Endodermal cell (in vitro differentiated cells): ENCODE measurements at places on chromosomes 7 and 10. TPM values are rescaled to one million over a fixed set of nuclear protein-coding genes. Genes with fewer than 3 reads are reported as not detected.

DNA sequence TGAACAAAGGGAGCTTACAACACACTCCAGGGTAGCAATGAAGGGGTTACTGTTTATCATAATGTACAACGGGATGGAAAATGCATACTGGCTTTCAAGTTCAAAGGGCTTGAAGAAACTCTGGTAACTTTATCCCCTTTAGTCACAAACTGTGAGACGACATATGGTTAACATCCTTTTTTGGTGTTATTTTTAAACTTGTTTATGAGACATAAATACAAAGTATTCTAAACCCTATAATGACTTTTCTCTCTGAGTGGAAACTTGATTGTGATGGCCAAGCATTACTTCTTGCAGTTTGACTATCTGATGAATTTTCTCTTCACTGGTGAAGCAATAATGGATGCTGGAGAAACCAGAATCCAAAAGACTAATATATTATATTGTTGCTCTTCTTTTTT is 62.0 kb upstream of the SEMA3A start:
- no peak for DNase-seq
- H3K4me1 ChIP-seq: no peaks in the 10 kb centered on the region
- H3K27me3 ChIP-seq: no peaks in the 10 kb centered on the region

GRCh38 chr7:110645060-110645459 is 445.9 kb upstream of the LRRN3 start:
- peaks cover 6% of the 10 kb centered on the region for H3K4me1 ChIP-seq
- H3K27ac ChIP-seq: no peak overlapping the region
- H3K27me3 ChIP-seq: no peaks in the 10 kb centered on the region
- no peaks in the 10 kb centered on the region for H3K36me3 ChIP-seq
- no peak overlapping the region for H3K4me3 ChIP-seq
- no peak for DNase-seq

DNA sequence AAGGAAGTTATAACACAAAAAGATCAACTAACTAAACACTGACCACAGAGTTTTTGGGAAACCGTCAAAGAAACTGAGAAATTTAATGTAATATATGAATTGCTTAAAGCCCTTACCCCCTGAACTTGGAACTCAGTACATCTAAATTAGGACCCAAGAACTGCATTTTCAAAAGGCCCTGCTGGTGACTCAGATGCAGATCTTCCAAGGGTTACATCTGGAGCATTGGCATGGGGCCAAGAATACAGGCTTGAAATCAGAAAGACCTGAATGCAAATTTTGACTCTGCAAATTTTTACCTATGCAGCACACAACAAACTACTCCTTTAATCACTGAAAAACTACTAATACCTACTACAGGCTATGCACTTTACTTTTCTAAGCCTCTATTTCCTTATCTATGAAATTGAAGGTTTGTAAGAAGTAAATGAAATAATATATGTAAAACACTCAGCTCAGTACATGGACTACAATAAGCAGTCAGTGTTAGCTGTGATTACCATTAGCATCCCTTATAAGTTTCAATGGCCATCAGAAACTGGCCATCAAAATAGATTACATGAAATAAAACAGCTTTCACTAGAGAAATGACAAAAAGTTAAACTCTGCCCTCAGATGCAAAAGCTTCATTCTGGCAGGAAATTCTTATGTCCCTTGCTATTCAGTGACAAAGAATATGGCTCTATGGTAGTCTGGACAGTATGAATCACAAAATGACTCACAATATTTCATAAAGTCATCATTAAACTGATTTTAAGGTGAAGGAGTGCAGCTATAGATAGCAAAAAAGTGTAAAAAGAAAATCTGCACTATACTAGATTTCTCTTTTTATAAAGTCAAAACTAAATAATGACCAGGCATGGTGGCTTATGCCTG is 43.6 kb downstream of the NSUN6 start:
- no peaks in the 10 kb centered on the region for H3K27me3 ChIP-seq
- no peak overlapping the region for H3K4me3 ChIP-seq
- H3K27ac ChIP-seq: no peak overlapping the region
- peaks cover 27% of the 10 kb centered on the region for H3K36me3 ChIP-seq
- H3K4me1 ChIP-seq: peaks cover 3% of the 10 kb centered on the region
- DNase-seq: no peak

- H3K27me3 ChIP-seq: peaks cover 6% of the 10 kb centered on the region
- H3K27ac ChIP-seq: no peak overlapping the region
- H3K36me3 ChIP-seq: no peaks in the 10 kb centered on the region
Measured at GRCh38 chr10:71964743-71965515, 734 bp downstream of the CHST3 start.

DNA sequence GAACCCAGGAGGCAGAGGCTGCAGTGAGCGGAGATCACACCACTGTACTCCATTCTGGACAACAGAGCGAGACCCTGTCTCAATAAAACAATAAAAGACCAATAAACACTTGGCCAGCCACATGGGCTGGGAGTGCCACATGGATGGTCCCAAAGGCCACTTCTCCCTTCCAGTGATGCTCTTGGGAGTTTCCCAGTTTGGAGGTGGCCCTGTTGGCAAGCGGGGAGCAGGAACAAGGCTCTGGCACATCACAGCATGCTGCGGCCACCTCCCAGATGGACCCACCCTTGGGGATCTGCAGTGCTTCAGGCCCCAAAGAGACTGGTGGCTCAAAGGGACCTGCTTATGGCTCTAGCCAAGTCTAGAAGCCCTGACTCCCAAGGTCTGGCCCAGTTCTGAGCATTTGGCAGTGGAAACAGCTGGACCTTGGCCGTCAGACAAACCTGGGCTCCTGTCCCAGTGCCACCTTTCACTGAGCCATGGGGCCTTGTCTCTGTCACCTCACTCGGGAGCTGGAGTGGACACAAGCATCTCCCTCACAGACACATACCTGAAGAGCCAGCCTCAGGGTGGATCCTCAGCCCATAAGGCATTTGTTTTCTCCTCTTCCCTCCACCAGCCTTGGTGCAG is 91.7 kb downstream of the COL13A1 start:
- H3K27me3 ChIP-seq: no peaks in the 10 kb centered on the region
- no peak overlapping the region for H3K27ac ChIP-seq
- H3K4me3 ChIP-seq: no peak overlapping the region
- DNase-seq: no peak

DNA sequence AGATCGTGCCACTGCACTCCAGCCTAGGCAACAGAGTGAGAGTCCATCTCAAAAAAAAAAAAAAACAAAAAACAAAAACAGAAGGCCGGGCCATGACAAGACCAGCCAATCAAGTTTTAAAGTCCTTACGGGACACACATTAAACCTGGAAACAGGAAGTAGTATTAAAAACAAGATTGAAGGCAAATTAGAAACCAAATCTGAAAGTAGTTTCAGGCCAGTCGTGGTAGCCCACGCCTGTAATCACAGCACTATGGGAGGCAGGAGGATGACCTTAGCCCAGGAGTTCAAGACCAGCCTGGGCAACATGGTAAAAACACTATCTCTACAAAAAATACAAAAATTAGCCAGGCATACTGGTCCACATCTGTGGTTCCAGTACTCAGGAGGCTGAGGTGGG is 18.1 kb downstream of the PSAP start:
- no peak overlapping the region for H3K27ac ChIP-seq
- H3K27me3 ChIP-seq: no peaks in the 10 kb centered on the region
- H3K4me3 ChIP-seq: no peak overlapping the region
- peaks cover 58% of the 10 kb centered on the region for H3K36me3 ChIP-seq
- no peak for DNase-seq
- peaks cover 5% of the 10 kb centered on the region for H3K4me1 ChIP-seq

- no peak overlapping the region for H3K4me3 ChIP-seq
- no peaks in the 10 kb centered on the region for H3K27me3 ChIP-seq
- no peak for DNase-seq
- H3K27ac ChIP-seq: no peak overlapping the region
- no peaks in the 10 kb centered on the region for H3K4me1 ChIP-seq
Measured at GRCh38 chr7:107917763-107918651, 27.0 kb downstream of the DLD start.

DNA sequence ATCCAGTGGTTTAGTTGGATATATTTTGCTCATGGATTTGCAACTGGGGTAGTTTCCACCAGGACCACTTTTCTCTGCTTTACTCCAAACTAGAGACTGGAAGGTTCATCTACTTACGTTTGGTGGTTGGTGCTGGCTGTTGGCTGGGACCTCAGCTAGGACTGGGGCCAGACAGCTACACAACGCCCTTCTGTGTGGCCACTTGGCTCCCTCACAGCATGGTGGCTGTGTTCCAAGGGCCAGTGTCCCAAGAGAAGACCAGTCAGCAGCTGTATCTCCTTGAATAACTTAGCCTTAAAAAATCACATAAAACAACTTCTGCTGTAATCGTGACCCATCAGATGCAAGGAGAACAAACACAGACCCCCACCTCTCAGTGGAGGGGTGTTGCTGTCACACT is 4.2 kb upstream of the KCNH2 start:
- H3K27me3 ChIP-seq: peaks cover 56% of the 10 kb centered on the region
- no peak overlapping the region for H3K27ac ChIP-seq
- no peak for DNase-seq
- no peaks in the 10 kb centered on the region for H3K36me3 ChIP-seq

- no peaks in the 10 kb centered on the region for H3K36me3 ChIP-seq
- H3K27me3 ChIP-seq: no peaks in the 10 kb centered on the region
- H3K4me3 ChIP-seq: no peak overlapping the region
- no peak overlapping the region for H3K27ac ChIP-seq
- DNase-seq: peak; percentile 10
Measured at GRCh38 chr10:47104786-47105385, 193.7 kb downstream of the PTPN20 start.

DNA sequence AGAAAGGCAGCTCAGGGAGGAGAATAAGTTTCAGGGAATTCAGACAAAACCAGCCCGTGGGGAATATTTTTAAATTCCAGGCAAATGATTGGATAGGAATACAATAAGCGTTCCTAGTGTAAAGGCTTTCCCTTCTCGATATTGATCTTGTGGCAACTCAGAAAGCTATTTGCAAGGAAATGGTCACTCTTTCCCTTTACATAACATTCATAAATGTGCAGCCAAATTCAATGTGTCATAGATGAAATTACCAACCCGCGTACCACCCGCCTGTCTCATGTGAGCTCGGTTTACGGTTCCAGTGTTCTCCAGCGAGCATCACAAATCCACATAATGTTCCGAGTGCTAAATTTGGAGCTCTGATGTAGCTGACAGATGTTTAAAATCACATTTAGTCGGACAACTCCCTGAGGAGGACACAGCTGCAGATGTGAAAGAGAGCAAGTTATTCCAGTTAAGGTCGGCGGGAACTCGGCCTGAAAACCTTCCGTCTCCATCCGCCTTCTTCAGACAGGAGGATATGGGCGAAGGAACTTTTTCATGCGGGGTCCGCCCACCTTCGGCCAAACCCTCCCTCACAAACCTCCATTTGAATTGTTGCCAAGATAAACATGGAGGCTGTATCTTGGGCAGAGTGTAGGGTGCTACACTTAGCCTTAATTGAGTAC is 327.0 kb downstream of the RNLS start:
- H3K4me3 ChIP-seq: no peak overlapping the region
- no peaks in the 10 kb centered on the region for H3K27me3 ChIP-seq
- no peaks in the 10 kb centered on the region for H3K36me3 ChIP-seq
- DNase-seq: no peak

GRCh38 chr7:11706666-11707605 is 125.1 kb downstream of the THSD7A start:
- no peaks in the 10 kb centered on the region for H3K27me3 ChIP-seq
- no peak overlapping the region for H3K27ac ChIP-seq
- H3K4me3 ChIP-seq: no peak overlapping the region
- H3K4me1 ChIP-seq: no peaks in the 10 kb centered on the region
- H3K36me3 ChIP-seq: no peaks in the 10 kb centered on the region

GRCh38 chr10:117543225-117544003 is 868 bp downstream of the EMX2 start:
- H3K4me1 ChIP-seq: no peaks in the 10 kb centered on the region
- DNase-seq: peak; percentile 90
- peaks cover 100% of the 10 kb centered on the region for H3K27me3 ChIP-seq
- no peak overlapping the region for H3K27ac ChIP-seq

DNA sequence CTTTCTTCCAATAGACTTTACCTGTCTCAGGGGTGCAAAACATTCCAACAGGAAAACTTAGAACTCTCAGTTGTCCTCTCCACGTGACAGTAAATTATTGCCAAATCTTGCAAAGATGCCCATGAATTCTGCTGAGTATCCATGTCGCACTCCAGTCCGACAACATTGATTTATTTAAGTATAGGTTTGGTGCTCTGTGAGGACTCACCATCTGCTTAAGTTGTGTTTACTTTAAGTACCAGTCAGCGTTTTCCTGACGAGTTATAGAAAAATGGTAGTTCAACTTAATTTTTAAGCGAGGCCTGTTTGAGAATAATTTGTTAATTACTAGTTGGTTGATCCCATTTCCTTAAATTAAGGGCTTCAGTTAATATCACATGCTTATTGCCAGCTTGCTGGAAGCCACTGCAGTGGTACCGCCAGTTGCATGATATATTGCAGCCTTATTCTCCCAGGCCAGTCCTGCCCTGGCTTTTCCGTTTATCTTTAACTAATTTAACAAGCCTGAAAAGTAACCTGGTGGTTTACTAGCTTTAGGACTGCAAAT is 27.8 kb downstream of the CREB5 start:
- DNase-seq: no peak
- H3K4me3 ChIP-seq: no peak overlapping the region
- H3K4me1 ChIP-seq: peaks cover 8% of the 10 kb centered on the region
- no peak overlapping the region for H3K27ac ChIP-seq

DNA sequence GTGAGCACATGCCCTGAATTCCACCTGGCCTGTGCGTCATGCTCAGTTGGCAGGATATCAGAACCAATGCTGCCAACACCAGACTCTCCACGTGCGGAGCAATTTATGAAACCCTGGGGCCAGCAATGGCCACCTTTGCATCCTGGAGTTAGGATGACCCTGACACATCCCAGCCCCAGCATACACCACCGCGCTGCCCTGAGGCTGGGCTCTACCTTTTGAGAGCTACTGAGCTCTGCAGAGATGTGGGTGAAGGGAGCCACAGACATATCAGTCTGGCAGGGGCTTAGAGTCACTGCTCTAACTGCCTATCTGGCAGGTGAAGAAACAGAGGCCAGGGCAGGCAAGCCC is 41.9 kb downstream of the SYPL1 start:
- H3K4me1 ChIP-seq: peaks cover 7% of the 10 kb centered on the region
- no peak for DNase-seq
- no peak overlapping the region for H3K4me3 ChIP-seq
- no peaks in the 10 kb centered on the region for H3K36me3 ChIP-seq

MMP21 gene
- total RNA-seq: not detected in 3 replicates

C10orf62 gene
- not detected in 2 replicates for total RNA-seq

MRLN gene
- total RNA-seq: not detected in 3 replicates

ELFN1 gene
- 2.1 to 4.6 TPM (median 2.7 TPM) in 3 replicates for total RNA-seq

CXCL12 gene
- total RNA-seq: 13.5 and 14.5 TPM in 2 replicates

C10orf67 gene
- total RNA-seq: not detected in 2 replicates

PDGFA gene
- 11.4 to 13.6 TPM (median 11.9 TPM) in 3 replicates for total RNA-seq

LIPK gene
- not detected in 2 replicates for total RNA-seq

OR2F1 gene
- not detected in 3 replicates for total RNA-seq

LIPJ gene
- not detected in 2 replicates for total RNA-seq

EPO gene
- total RNA-seq: 0.35 to 0.38 TPM in 2 of 3 replicates, not detected in the other

GNAT3 gene
- total RNA-seq: not detected in 3 replicates

TUBAL3 gene
- not detected in 2 replicates for total RNA-seq
